Stimulated activated CD4-positive, alpha-beta T cell treated with anti-CD3 and anti-CD28 coated beads, TNF-alpha, amount 100 ng/mL, for 48 hours (primary cell): ENCODE measurements at places on chromosomes 2 and 18.

DNA sequence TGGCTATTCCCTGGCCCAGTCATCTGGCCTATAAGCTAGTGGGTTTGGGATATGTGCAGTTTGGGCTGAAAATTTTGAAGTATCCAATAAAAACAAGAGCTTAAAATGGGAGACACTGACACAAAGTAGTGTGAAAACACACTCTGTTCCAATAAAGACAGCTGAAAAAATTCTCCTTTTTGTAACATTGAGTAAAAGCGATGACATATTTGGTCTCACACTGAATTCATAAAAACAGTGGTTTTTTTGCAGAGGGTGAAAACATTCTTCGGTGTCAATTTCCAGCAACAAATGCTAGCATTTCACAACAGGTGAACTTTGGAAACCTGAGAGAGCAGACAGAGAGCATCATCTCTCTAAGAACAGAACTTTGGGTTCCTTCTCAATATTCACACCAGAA is 142.2 kb downstream of the OSR1 start:
- no peak for DNase-seq

DNA sequence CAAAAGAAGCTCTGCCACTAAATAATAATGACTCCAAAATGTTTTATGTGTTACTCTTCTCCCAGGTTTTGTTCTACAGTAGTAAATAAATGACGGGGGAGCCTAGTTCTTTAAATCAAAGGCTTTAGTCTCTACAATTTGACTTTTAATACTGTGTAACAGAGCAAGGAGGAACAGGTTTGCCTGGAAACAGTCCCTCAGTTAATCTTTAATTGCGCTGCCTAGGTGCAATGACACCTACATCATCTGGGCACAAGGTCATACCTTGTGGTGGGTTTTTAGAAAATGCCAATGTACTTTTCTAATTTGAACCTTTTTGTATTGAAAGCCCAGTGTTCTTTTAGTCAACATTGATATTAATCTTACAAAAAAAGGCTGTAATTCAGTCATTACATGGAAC is 287.3 kb upstream of the SETBP1 start:
- no peak for DNase-seq

DNA sequence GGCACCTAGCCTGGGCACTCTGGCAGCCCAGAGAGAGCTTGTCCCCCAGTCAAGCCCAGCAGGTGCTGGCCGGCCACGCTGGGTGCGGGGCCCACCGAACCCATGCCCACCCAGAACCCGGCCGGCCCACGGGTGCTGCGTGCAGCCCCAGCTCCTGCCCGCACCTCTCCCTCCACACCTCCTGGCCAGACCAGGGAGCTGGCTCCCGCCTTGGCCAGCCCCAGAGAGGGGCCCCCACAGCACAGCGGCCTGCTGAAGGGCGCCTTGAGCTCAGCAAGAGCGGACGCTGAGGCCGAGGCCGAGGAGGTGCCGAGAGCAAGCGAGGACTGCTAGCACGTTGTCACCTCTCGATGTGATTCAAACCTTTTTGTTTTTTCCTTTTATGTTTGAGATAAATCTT is 407.0 kb upstream of the KCNJ3 start:
- no peak for DNase-seq

GRCh38 chr18:48937869-48938750 is 12.7 kb downstream of the SMAD7 start:
- DNase-seq = no peak

- no peak for DNase-seq
Measured at GRCh38 chr18:60113396-60113795, 213.6 kb downstream of the PMAIP1 start.

- DNase-seq = no peak
Measured at GRCh38 chr2:159855557-159856061, 57.6 kb upstream of the CD302 start.

- no peak for DNase-seq
Measured at GRCh38 chr2:127663566-127664064, 11.7 kb downstream of the LIMS2 start.

DNA sequence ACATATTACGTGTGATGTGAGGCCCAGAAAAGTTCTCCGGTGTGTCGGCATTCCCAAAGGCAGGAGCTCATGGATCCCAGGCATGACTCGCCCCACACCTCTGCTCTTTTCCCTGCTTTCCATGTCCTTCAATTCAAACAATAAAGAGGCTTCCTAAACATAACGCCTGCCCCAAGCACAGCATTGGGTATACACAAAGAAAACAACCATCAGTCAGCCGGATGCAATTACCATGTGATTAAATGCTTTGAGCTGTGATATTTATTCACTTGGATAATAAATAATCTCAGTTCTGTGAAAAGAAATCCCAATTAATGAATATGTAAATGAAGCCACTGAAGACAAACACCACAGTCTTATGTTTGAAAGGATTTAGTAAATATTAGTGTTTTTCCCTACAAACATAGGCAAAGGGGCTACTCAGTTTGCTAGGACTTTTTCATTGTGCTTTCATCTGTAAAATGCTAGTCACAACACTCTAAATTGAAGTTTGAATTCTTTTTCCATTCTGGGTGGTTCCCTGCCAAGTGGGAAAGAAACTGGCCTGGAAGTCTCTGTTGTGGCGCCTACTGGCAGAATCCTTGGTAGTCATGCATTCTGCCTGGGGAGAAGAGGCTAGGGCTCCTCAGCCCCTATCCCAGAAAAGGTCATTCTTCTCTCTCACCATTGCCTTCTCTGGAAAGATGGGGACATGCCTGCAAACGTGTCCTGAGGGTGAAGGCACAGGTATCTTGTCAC is 144.7 kb downstream of the COL6A3 start:
- no peak for DNase-seq

GRCh38 chr2:15675456-15676195 is 84.0 kb downstream of the DDX1 start:
- DNase-seq = no peak

GRCh38 chr2:108586631-108587030 is 52.4 kb downstream of the LIMS1 start:
- no peak for DNase-seq

- DNase-seq = no peak
Measured at GRCh38 chr2:170365686-170366085, 187.7 kb downstream of the MYO3B start.

- DNase-seq = no peak
Measured at GRCh38 chr18:37481072-37481471, 84.5 kb downstream of the CELF4 start.

- no peak for DNase-seq
Measured at GRCh38 chr18:3171631-3172030, 48.1 kb downstream of the MYOM1 start.

- DNase-seq = peak; percentile 39
Measured at GRCh38 chr2:46984642-46985476, 69.3 kb upstream of the MCFD2 start.

DNA sequence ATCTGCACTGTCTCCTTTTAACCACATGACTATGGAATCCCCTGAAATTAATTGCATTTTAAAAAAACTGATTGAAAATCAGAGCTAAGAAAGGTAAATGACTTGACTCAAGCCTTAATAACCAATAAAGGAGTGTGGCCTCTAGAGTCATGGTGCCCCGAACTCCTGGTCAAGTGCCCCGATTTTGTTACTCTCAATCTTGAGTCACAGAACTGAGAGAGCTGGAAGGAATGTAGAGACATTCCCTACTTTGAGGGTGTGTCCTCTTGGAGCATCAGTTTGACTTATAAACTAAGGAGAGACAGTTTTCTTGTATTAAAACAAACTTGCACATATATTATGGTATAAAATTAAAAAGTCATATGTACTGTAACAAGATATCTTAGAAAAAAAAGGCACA is 2.4 kb downstream of the WDR43 start:
- DNase-seq = no peak

- DNase-seq = no peak
Measured at GRCh38 chr2:20164061-20164733, 60.7 kb downstream of the SDC1 start.

DNA sequence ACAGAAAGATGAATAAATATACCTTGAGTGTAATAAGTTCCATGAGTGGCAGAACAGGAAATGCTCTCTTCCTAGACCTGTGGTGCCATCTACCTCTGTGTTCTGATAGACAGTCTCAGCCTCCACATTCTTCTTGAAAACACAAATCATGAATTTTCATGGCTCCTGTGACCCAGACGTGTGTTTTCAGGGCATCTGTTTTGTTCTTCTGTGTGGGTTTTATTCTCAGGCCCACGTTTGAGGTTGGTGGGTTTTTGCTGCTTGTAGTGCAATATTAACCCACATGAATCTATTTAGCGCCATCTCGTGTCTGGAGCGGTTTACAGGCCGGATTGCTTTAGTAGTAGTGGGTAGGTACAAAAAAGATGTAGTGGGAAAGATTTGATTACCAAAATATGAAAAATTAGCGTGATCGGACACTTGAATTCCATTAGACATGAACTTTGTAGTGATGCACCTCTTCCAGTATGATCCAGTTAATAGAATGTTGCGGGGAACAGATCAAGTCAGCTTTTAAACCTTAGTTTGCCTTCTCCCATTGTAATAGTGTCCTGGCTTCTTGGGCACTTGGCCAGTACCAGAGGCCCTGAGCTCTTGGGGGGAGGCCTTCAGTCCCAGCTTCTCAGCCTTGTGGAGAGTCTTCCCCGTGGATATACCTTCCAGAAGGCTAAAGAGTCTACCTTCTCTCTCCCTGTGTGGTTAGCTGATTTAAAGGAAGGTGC is 256.5 kb downstream of the TPGS2 start:
- DNase-seq = peak; percentile 8

GRCh38 chr18:76522122-76522503 is 27.1 kb upstream of the ZNF516 start:
- DNase-seq = no peak

DNA sequence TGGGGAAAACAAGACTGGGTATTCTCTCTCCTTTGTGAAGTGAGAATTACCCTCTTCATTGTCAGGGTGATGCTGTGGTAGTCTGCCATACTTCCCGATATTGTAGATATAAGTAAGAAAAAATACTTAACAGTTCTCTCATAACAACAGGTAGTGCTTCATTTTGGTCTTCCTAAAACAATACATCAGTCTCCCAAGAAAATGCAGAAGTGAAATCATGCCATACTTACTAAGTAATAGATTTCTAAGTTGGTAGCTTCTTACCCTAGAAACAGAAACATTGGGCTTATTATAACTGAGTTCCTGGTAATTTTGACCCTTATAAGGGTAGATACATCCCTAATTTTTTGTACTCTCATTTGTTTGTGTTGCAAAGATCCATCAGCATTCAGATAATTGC is 460.7 kb upstream of the DCC start:
- no peak for DNase-seq

DNA sequence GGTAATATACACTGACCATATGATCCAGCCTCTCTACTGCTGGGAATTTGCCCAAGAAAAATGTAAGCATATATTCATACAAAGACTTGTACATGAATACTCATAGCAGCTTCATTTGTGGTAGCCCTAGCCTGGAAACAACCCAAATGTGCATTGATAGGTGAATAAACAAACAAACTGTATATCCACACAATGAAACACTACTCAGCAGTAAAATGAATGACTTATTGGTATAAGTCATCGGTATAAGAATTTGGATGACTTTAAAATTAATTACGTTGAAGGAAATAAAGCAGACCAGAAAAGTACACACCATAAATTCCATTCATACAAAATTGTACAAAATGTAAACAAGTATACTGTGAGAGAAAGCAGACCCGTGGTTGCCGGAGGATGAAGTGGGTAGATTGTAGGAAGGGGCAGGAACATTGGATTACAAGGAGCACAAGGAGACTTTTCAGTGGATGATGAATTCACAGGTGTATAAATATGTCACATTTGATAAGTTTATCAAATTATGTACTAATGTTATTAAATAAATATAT is 376.7 kb downstream of the TDRD15 start:
- no peak for DNase-seq

GRCh38 chr2:208515099-208515498 is 108.5 kb downstream of the PTH2R start:
- DNase-seq = no peak

DNA sequence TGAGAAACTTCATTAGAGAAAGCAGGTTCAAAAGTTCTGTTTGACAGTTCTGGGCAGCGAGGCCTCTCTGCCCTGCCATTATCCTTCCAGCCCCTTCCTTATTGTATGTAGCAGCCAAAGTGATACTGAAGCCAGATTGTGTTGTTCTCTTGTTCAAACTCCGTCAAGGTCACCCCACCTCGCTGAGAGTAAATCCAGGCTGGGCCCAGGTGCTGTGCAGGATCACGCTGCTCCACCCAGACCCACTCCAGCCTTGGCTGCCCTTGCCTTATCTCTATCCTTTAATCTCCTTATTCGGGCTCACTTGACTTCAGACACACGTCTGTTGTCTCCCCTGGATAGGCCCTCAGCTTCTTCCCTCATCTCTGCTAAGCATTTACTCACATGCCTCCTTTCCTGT is 196.1 kb downstream of the CPS1 start:
- no peak for DNase-seq

- DNase-seq = no peak
Measured at GRCh38 chr2:188519136-188519535, 227.5 kb downstream of the GULP1 start.

- no peak for DNase-seq
Measured at GRCh38 chr2:49224426-49225010, 70.2 kb upstream of the FSHR start.

GRCh38 chr2:242046206-242046826 is 176.8 kb downstream of the RTP5 start:
- DNase-seq = no peak

DNA sequence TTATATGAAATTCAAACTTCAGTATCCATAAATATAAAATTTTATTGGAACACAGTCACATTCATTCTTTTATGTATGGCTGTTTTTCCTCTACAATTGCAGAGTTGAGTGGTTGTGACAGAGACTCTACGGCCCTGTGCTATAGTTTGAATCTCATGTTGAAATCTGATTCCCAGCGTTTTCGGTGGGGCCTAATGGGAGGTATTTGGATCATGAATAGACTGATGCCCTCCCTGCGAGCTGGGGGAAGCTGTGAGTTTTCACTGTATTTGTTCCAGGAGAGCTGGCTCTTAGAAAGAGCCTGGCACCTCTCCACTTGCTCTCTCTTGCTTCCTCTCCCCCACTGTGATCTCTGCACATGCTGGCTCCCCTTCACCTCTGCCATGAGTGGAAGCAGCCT is 1.7 kb downstream of the PFN4 start:
- no peak for DNase-seq

DNA sequence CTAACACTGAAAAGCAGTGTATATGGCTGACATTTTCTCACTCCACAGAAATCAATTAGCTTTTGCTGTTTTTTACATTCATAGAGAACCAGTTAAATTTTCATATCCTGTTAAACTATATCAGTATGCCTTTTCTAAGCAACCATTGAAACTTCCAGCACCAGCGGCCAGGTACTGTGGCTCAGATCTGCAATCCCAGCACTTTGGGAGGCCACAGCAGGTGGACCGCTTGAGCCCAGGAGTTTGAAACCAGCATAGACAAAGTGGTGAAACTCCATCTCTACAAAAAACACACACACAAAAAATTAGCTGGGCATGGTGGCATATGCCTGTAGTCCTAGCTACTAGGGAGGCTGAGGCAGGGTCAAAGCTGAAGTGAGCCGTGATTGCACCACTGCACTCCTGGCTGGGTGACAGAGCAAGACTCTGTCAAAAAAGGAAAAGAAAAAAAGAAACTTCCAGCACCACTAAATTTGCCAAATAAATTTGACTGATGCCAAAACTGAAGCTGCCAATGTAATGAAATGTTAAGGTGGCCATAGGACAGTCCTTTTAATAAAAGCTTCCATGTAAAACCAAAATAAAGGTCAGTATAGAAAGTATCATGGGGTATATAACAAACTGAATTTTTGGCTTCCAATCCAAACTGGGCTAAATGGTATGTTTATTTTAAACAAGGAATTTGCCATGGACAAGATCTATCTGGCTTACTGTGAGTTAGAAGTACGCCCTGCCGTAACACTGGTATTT is 3.5 kb downstream of the SFT2D3 start:
- no peak for DNase-seq

- no peak for DNase-seq
Measured at GRCh38 chr2:207334624-207335371, 169.1 kb upstream of the KLF7 start.
